ENCODE measurements at places on chromosomes 5 and 9. TPM values are rescaled to one million over a fixed set of nuclear protein-coding genes. Genes with fewer than 3 reads are reported as not detected.
A peak's percentile ranks its signal among the peaks of the same experiment; 100 is the strongest.

DNA sequence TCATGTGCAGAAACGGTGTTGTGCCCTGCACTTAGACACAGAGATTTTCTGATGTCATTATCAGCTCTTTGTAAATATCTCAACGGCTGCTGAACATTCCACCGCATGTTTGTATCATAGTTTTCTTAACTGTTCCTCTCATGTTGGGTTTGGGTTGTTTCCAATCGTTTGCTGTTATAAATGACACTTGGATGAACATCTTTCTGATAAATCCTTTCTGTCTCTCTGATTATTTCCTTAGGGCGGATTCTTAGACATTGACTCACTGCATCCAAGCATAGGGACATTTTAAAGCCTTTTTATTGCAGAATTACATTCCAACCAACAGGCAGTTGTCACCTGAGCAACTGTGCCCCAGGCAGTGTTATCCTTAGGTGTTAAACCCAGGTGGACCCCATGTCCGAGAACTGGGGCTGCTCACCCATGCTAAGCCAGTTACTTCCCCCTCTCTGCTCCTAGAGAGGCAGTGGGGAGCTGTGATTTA lies 28.5 kb downstream of the COL5A1 start:
- no peak for DNase-seq

DNA sequence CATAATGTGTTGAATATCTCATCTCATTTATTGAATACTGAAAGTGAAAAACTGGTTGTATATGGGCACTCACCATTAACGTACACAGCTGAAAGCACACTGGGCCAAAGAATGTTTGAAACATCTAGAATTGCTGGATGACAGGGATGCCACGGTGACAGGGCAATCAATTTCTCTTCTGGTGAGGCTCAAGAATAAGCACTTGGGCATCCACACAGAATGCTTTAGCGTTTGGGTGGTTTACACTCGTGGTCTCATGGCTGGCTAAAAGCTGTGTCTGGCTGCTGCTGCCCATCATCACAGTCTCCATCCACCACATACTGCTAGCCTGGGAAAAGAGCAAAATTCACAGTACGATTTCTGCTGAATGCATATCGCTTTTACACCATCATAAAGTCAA lies 30.7 kb upstream of the IL31RA start:
- no peak for DNase-seq

DNA sequence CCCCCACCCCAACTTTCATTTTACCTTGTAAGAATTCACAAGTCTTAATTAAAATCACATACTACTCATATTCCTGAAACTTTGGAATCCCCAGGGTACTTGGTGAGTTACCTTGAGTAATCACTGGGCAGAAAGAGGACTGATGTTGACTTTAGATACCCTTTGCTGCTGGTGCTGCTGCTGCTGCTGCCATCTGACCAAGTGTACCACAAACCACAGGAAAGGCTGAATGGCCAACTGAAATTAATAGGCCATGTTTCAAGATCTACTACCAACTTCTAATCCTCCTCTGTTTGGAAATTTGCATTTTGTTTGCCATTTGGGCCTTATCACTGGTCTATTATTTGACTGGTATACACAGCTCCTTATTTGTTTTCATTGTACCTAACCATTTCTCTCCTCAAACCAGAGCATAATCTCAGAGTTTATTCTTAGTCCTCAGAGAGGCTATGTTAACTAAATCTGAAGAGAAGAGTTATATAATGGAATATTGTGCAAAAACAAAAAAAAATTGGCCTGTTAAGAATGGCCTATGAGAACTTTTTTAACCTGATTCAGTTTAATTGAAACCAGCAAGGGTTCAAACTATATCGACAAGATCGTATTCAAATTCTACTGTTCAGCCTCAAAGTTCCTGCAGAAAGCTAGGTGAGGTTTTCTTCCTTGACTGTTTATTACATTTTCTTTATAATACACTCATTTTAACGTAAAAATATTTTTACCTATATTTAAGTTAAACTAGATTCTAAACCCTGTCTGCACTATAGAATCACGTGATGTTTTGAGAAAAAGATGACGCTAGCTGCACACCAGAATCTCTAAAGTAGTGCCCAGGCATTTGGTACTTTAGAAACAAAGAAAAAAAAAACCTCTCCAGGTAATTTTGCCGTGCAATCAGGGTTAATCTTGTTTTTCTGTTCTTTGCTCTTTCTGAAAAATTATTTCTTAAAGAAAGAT lies 13.1 kb downstream of the SELENOP start:
- DNase-seq, result no peak

N4BP3 gene
- total RNA-seq, result 1.4 TPM

DNA sequence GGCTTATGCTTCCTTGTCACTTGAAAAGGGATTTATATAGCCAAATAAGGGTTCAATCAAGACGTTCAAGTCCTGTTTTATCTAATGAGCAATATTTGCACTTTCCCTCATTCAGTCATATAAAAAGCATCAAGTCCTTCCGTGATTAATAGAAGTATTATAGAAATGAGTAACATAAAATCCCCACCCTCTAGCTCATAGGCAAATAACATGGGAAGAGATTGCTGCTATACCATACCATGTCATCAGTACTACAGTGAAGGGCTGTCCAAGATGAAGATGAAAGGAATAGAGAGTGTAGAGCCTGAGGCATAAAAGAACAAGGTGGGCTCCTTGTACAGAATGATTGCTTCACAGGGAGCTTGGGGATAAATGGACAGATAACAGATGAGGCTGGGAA lies 20.4 kb upstream of the PAPPA start:
- no peak for DNase-seq

RGS7BP gene
- total RNA-seq, result not detected

FAM163B gene
- total RNA-seq, result not detected

GRCh38 chr9:78167356-78167755 lies 68.5 kb upstream of the CEP78 start:
- no peak for DNase-seq

- DNase-seq, result peak; percentile 40
Observed at GRCh38 chr5:123371575-123372179, 51.5 kb downstream of the CEP120 start.

SLC6A18 gene
- not detected for total RNA-seq

DNA sequence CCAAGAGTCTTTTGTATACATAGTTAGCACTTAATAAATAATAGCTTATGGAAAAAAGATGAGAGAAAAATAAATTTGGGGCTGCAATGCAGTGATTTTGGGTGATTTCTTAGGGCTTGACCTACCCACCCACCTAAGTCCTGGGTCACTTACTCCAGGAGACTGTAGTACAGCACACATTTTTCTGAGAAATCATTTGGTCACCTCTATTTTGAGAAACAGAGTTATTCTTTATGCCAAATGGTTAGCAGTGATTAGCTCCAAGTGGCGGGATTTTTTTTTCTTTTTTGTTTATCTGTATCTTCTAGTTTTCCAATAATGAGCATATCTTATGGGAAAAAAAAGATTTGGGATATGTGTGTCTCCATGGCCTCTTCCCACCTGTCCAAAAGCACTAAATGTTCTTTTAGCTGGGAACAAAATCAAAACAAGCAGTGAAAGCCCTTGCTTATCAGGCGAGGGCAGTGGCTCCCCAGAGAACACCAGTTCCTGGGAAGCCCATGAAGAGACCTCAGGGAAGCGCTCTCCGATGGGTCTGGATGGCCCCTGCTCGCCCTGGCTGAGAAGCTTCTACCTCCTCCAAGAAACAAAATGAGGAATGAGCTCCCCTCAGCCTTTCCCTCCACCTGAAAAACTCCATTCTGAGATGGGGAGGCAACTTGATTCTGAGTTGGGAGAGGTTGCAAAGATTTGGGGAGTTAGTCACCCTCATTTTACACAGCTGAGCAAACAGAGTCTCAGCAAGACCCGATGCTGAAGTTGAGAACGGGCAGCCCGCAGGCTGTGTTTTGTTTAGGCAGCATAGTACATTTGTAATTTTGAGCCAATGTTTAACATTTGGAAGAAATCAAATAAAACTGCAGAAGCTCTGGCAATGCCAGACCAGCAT lies 69.9 kb downstream of the CYFIP2 start:
- no peak for DNase-seq

GRCh38 chr5:75078027-75078426 lies 25.7 kb upstream of the GCNT4 start:
- DNase-seq, result no peak

Measured in activated naive CD4-positive, alpha-beta T cell treated with anti-CD3 and anti-CD28 coated beads for 36 hours (primary cell).